ENCODE measurements at places on chromosomes 7 and 10. TPM values are rescaled to one million over a fixed set of nuclear protein-coding genes. Genes with fewer than 3 reads are reported as not detected.

GRCh38 chr10:124630551-124630950, 113.6 kb downstream of the FAM53B start:
- H3K36me3 ChIP-seq, result peaks cover 31% of the 10 kb centered on the region
- no peak overlapping the region for H3K4me3 ChIP-seq
- peaks cover 72% of the 10 kb centered on the region for H3K4me1 ChIP-seq
- H3K27ac ChIP-seq, result peak overlapping the region; percentile 71

DNA sequence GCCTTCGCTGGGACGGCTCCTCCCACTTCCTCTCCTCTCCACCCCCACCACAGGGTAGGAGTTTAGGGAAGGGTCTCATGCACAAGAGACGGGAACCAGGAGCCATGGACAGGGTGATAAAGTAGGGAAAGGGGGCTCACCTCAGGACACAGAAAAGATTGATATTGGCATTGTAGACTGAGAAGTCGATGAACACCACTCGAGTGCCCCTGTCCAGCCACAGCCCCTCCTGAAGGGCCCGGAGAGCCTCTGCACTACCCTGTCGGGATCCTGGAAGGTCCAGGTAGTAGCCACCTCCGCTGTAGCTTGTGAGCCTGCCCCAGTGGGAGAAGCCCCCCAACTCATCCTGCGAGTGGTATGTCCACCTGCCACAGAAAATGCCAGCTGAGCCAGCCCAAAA, 10.8 kb upstream of the BLOC1S2 start:
- no peaks in the 10 kb centered on the region for H3K4me1 ChIP-seq
- no peak overlapping the region for H3K4me3 ChIP-seq
- no peak for DNase-seq
- H3K27ac ChIP-seq, result no peak overlapping the region
- H3K27me3 ChIP-seq, result no peaks in the 10 kb centered on the region

- H3K4me3 ChIP-seq, result no peak overlapping the region
- no peaks in the 10 kb centered on the region for H3K36me3 ChIP-seq
- H3K27ac ChIP-seq, result peak overlapping the region; percentile 38
- DNase-seq, result no peak
- H3K27me3 ChIP-seq, result no peaks in the 10 kb centered on the region
- peaks cover 9% of the 10 kb centered on the region for H3K4me1 ChIP-seq
Measured at GRCh38 chr7:36048141-36048901, 104.7 kb upstream of the EEPD1 start.

- no peaks in the 10 kb centered on the region for H3K27me3 ChIP-seq
- H3K4me3 ChIP-seq, result no peak overlapping the region
- no peak for DNase-seq
- H3K36me3 ChIP-seq, result no peaks in the 10 kb centered on the region
Measured at GRCh38 chr10:51031950-51032349, 42.3 kb upstream of the PRKG1 start.

DNA sequence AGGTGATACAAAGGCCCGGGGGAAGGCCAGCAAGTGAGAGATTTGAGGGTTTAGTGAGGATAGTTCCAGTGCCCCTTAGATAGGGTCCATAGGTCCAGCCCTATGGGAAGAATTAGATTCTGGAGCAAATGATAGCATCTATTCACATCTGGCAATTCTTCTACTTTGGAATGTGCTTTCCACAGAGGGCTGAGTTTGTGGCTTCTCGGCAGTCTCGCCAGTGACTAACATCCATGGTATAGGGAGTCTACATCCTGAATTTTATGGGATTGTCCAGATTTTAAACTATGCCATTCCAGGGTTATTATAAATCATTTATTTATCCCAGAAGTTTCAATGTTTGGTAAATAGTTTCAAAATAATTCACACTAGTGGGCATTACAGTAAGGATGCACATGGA, 207.3 kb upstream of the ADO start:
- no peaks in the 10 kb centered on the region for H3K36me3 ChIP-seq
- no peaks in the 10 kb centered on the region for H3K27me3 ChIP-seq
- H3K4me3 ChIP-seq, result no peak overlapping the region
- DNase-seq, result no peak
- no peak overlapping the region for H3K27ac ChIP-seq
- H3K4me1 ChIP-seq, result no peaks in the 10 kb centered on the region

- no peaks in the 10 kb centered on the region for H3K4me1 ChIP-seq
- H3K27me3 ChIP-seq, result peaks cover 4% of the 10 kb centered on the region
- DNase-seq, result no peak
- H3K27ac ChIP-seq, result no peak overlapping the region
Measured at GRCh38 chr7:151948039-151948438, 8.2 kb upstream of the GALNTL5 start.

GRCh38 chr7:41763626-41764025, 60.7 kb upstream of the INHBA start:
- H3K4me3 ChIP-seq, result no peak overlapping the region
- no peaks in the 10 kb centered on the region for H3K36me3 ChIP-seq
- no peaks in the 10 kb centered on the region for H3K27me3 ChIP-seq
- H3K27ac ChIP-seq, result no peak overlapping the region

GRCh38 chr10:75099952-75100763, 11.3 kb upstream of the SAMD8 start:
- no peaks in the 10 kb centered on the region for H3K27me3 ChIP-seq
- H3K27ac ChIP-seq, result peak overlapping the region; percentile 11
- no peak overlapping the region for H3K4me3 ChIP-seq
- peaks cover 11% of the 10 kb centered on the region for H3K4me1 ChIP-seq
- peak; percentile 95 for DNase-seq

GRCh38 chr7:99106411-99106810, 37.5 kb downstream of the SMURF1 start:
- no peaks in the 10 kb centered on the region for H3K27me3 ChIP-seq
- peaks cover 79% of the 10 kb centered on the region for H3K4me1 ChIP-seq
- peak overlapping the region; percentile 55 for H3K27ac ChIP-seq
- no peak overlapping the region for H3K4me3 ChIP-seq

- no peak overlapping the region for H3K27ac ChIP-seq
- no peaks in the 10 kb centered on the region for H3K36me3 ChIP-seq
- no peak overlapping the region for H3K4me3 ChIP-seq
- H3K27me3 ChIP-seq, result no peaks in the 10 kb centered on the region
- H3K4me1 ChIP-seq, result no peaks in the 10 kb centered on the region
Measured at GRCh38 chr10:13416760-13417159, 68.7 kb upstream of the SEPHS1 start.

GRCh38 chr7:132865366-132866143, 216.3 kb downstream of the CHCHD3 start:
- peaks cover 24% of the 10 kb centered on the region for H3K4me1 ChIP-seq
- peaks cover 7% of the 10 kb centered on the region for H3K36me3 ChIP-seq

DNA sequence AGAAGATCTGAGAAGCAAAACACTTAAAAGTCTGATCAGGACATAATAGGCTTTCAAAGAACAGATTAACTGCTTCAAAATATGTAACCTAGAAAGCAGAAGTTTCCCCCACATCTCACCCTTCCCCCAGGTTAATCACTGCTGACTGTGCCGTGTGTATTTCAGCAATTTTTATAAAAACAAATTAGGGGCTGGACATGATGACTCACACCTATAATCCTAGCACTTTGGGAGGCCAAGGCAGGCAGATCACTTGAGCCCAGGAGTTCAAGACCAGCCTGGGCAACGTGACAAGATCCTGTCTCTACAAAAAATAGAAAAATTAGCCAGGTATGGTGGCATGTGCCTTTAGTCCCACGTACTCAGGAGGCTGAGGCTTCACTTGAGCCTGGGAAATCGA, 67.6 kb upstream of the GATA3 start:
- no peaks in the 10 kb centered on the region for H3K27me3 ChIP-seq
- H3K4me1 ChIP-seq, result no peaks in the 10 kb centered on the region
- H3K4me3 ChIP-seq, result no peak overlapping the region
- no peak for DNase-seq
- H3K27ac ChIP-seq, result no peak overlapping the region

DNA sequence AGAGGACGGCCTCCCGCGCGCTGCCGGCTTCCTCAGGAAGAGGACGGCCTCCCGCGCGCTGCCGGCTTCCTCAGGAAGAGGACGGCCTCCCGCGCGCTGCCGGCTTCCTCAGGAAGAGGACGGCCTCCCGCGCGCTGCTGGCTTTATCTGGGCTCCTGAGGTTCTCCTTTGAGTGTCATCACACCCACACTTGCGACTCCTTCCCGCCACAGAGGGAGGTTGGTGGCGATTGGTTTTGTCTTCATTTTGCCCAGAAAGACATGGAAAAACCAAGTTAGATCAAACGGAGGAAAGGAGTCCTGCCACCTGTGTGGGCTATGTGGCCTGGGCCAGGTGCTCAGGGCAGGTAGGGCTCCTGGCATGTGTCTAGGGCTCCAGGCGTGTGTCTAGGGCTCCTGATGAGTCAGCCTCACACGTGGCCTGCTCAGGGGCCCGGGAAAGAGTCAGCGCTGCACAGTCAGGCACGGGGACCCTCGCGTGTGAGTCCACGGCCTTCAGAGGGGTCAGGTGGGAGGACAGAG, 138.0 kb downstream of the VIPR2 start:
- H3K4me3 ChIP-seq, result no peak overlapping the region
- DNase-seq, result no peak
- no peak overlapping the region for H3K27ac ChIP-seq
- H3K36me3 ChIP-seq, result no peaks in the 10 kb centered on the region

GRCh38 chr10:46318799-46319198, 32.0 kb downstream of the ANTXRL start:
- no peak overlapping the region for H3K27ac ChIP-seq
- no peak overlapping the region for H3K4me3 ChIP-seq
- no peak for DNase-seq
- no peaks in the 10 kb centered on the region for H3K4me1 ChIP-seq
- H3K36me3 ChIP-seq, result no peaks in the 10 kb centered on the region
- no peaks in the 10 kb centered on the region for H3K27me3 ChIP-seq

DNA sequence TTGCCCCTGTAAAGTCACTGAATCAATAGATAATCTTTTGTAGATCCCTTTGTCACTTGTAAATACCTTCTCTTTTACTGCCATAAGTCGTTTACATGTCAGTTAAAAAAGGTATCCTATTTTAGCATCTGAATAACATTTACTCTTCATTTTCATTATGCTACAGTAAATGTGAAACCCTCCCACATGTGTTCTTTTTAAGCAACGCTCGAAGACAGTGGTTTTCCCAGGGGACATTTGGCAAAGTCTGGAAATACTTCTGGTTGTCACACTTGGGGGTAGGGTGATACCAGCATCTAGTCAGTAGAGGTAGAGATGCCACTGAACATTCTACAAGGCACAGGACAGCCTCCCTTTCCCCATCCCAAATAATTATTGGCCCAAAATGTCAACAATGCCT, 23.7 kb downstream of the ATAD1 start:
- H3K27ac ChIP-seq, result no peak overlapping the region
- peaks cover 29% of the 10 kb centered on the region for H3K36me3 ChIP-seq

DNA sequence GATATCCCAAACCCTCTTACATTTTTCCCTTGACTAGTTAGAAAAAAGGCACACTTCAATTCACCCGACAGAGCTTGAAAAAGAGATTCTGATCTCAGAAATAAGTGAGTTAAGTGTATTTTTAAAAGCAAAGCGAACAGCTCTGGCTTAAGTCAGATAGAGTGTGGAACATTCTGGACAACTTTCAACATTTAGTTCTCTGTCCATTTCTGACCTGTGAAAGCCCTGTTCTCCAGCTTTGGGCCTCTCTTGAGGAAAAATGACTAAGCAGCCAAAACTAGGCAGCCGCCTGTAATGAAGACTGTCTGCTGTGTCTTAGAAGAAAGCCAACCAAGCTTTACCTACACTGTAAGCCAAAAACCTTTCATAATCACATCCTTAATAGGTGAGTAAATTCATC, 50.5 kb downstream of the CDK6 start:
- H3K4me1 ChIP-seq, result peaks cover 31% of the 10 kb centered on the region
- no peak overlapping the region for H3K27ac ChIP-seq
- DNase-seq, result no peak
- no peak overlapping the region for H3K4me3 ChIP-seq
- H3K27me3 ChIP-seq, result no peaks in the 10 kb centered on the region

DNA sequence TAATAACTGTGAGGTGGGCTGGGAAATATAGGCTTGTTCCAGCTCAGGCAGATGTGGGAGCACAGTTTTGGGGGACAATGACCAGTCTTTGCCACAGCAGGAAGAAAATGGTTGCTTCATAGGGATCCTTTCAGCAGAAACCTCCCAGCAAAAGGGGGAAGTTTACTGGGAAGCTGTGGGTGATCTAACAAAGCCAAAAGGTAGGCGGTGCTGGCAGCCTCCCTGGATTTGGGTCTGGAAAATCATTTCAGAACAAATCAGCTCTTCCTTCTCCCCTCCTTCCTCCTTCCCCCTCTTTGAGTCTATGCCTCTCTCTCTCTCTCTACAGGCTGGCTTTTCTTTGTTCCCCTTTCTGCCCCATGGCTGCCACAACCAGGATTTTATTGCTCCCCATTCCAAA, 16.2 kb downstream of the RPS24 start:
- H3K27ac ChIP-seq, result no peak overlapping the region
- no peaks in the 10 kb centered on the region for H3K27me3 ChIP-seq
- no peaks in the 10 kb centered on the region for H3K36me3 ChIP-seq
- no peak for DNase-seq
- no peak overlapping the region for H3K4me3 ChIP-seq

DNA sequence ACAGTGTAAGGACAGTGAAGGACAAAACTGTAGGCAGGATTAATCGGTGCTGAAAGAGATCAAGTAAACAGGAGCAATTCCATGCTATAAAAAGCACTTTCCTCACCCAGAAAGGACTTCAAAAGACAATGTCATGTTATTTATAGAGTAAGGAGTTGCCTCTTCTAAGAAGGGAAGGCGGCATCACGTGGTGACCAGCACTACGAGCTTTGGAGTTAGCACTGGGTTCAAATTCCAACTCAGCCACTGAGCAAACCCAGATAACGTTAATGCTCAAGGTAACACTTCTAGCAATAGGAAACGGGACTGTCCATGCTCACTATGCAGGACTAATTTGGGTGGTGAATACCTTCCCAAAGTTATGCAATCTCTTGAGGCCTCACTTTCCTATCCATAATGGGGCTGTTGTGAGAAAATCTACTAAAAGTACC, 715 bp upstream of the PANK1 start:
- no peak for DNase-seq
- no peaks in the 10 kb centered on the region for H3K36me3 ChIP-seq
- peaks cover 18% of the 10 kb centered on the region for H3K27me3 ChIP-seq
- H3K4me3 ChIP-seq, result peak overlapping the region; percentile 81

GRCh38 chr10:5840314-5841307, 27.4 kb upstream of the GDI2 start:
- H3K4me3 ChIP-seq, result peak overlapping the region; percentile 10
- peak; percentile 94 for DNase-seq
- H3K4me1 ChIP-seq, result peaks cover 45% of the 10 kb centered on the region
- H3K27ac ChIP-seq, result peak overlapping the region; percentile 66

- H3K27me3 ChIP-seq, result no peaks in the 10 kb centered on the region
- no peak overlapping the region for H3K27ac ChIP-seq
- DNase-seq, result no peak
- peaks cover 50% of the 10 kb centered on the region for H3K4me1 ChIP-seq
- no peak overlapping the region for H3K4me3 ChIP-seq
Measured at GRCh38 chr7:50712252-50713122, 70.2 kb downstream of the GRB10 start.

- H3K36me3 ChIP-seq, result peaks cover 27% of the 10 kb centered on the region
- H3K4me3 ChIP-seq, result no peak overlapping the region
- H3K4me1 ChIP-seq, result peaks cover 100% of the 10 kb centered on the region
- H3K27ac ChIP-seq, result peak overlapping the region; percentile 77
Measured at GRCh38 chr7:55552320-55553023, 19.8 kb downstream of the VOPP1 start.

TMEM176A gene
- total RNA-seq, result 52.8 TPM

UPK3B gene
- total RNA-seq, result 2.9 TPM

RSBN1L gene
- 32.5 TPM for total RNA-seq

CALCR gene
- not detected for total RNA-seq

HOXA7 gene
- 2.5 TPM for total RNA-seq

ENO4 gene
- total RNA-seq, result not detected

VWA2 gene
- 0.50 TPM for total RNA-seq

CALML3 gene
- total RNA-seq, result not detected

FOXI2 gene
- total RNA-seq, result 1.2 TPM

Measured in spleen (tissue), 13 donors.